ENCODE measurements at places on chromosomes 12 and 14.

DNA sequence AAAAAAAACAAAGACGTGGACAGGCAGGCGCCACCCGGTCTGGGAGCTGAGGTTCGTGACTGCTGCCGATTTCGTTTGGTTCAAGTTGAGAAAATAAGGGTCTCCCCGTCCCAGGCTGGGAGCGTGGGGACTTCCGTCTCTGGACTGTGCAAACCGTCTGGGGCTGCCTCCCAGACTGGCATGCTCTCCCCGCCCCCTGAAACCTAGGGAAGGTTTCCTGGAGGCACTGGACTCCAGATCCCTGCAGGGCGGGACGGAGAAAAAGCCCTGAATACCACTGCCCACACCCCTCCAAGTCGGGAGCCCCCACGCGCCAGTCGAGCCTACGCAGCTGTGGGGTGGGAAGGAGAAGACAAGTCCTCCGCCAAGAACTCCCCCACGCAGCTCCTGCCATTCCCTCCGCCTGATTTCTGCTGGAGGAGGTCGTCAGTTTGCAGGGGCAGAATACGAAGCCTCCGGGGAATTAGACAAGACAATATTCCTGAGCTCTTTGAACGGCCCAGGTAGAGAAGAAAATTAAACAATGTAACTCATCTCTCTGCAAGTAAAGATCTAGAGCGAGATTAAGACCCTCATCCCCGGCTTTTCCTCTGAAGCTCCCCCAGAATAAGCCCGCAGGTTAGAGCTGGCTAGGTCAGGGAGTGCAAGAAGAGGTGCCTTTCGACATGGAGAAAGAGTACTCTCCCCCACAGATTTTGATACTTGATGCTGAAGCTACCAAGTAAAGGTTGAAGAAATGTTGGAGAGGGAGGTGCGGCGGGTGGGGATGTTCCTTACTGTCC lies 10.4 kb upstream of the HOXC13 start:
- no peak for DNase-seq

DNA sequence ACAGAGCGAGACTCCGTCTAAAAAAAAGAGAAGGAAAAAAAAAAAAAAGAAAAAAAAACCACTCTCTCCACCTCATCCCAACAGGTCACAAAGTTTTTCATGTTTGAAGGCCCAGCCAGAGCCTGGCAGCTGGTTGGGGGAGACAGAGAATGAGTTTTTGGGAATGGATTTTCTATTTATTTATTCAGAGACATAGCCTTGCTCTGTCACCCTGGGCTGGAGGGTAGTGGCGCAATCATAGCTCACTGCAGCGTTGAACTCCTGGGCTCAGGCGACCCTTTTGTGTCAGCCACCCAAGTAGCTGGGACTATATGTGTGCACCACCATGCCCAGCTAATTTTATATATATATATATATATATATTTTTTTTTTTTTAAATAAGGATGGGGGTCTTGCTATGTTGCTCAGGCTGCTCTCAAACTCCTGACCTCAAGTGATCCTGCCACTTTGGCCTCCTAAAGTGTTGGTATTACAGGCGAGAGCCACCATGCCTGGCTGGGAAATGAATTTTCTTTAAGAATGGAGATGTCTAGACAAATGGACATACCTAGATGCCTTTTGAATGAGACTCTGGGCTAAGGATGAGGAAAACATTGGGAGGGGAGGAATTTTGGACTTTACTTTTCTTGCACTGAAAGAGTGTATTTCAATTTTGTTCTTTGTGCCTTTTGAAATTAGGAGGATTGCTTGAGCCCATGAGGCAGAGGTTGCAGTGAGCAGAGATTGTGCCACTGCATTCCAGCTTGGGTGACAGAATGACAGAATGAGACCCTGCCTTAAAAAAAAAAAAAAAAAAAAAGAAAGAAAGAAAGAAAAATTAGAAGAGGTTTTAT lies 16.9 kb upstream of the PPP1R1A start:
- no peak for DNase-seq

- no peak for DNase-seq
Observed at GRCh38 chr12:129561304-129561703, 342.5 kb downstream of the TMEM132D start.

DNA sequence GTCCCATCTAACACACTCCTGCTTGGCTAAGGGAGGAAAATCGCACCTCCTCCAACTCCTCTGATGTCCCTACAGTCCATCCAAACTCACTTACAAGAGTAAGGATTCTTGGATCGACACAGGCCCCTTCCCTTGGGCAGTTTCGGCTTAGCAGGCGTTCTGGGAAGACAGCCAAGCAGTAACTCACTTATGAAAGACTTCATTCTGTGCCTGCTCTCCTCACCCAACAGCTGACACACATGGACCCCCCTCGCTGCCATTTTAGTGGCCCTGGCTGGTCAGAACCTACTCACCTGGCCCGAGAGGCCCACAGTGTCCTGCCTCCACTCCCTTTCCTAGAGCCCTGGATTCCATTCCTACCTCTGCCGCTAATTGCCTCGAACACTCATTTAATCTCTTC lies 52.3 kb upstream of the BCL2L14 start:
- DNase-seq: no peak

DNA sequence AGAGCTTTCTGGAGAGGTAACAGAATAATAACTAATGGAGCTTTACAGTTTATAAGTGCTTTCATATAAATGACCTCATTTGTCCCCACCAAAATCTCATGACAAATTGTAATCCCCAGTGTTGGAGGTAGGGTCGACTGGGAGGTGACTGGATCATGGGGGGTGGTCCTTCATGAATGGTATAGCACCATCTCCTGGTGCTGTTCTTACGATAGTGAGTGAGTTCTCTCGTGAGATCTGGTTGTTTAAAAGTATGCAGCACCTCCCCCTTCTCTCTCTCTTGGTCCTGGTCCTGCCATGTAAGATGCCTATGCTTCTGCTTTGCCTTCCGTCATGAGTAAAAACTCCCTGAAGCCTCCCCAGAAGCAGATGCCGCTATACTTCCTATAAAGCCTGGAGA lies 423.3 kb upstream of the GARIN6 start:
- peak; percentile 3 for DNase-seq

DNA sequence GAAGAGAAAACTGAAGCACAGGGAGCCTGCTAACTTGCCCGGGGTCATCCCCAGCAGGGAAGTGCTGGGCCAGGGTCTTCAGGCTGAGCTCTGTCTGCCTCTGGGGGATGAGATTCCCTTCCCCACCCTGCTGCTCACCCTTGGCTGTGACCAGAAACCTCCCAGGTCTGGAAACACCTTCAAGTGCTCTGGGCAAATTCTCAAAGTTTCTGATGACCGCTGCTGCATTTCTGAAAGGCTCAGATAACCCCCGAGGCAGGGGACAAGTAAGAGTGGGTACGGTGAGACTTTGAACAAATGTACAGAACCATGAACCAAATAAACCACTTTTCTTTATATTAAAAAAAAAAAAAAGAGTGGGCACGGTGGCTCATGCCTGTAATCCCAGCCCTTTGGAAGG lies 41.3 kb downstream of the LTBP2 start:
- DNase-seq: peak; percentile 40

DNA sequence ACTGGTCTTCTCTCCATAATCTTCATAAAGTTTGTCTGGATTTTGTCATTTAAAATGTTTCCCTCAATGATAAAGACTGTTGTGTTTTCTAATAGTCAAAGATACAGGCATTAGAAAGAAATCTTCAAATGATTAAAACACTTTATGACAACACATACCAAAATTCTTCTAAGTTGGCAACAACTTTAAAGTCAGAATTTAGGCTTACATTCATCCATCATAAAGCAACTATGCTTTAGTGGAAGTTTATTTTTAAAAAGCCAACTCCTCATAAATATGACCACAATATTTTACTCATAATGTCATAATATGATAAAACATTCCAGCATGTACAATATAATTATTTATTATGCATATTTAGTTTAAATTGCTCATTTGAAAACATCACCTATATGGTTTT lies 17.2 kb upstream of the CCER1 start:
- DNase-seq: no peak

- peak; percentile 97 for DNase-seq
Observed at GRCh38 chr12:108802101-108802961, 55.1 kb downstream of the SSH1 start.

All from ELF-1 (cell line).